Umbilical cord (tissue), 2 donors: ENCODE measurements at places on chromosomes 5 and 9.

- DNase-seq, result peak; percentile 98
Observed at GRCh38 chr5:136018814-136019783, 9.7 kb upstream of the TGFBI start.

- DNase-seq, result no peak
Observed at GRCh38 chr5:14332746-14333145, 189.6 kb downstream of the TRIO start.

DNA sequence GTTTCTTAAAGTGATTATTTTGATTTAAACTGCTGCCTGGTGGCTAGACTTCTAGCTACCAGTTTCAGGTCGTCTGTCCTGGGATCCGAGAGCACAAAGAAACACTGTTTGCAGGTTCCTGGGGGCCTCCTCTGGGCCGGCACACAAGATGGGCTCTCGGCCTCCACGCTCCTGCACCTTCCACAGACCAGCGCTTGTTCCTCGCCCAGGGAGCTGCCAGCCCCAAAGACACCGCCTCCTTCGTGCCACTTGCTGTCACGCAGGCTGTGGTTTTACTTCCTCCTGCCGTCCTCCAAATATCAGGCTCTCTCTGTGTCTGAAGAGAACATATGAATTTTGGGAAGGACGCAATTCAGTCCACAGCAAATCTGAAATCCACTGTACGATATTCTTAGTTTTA is 105.8 kb downstream of the ROR2 start:
- peak; percentile 28 for DNase-seq

GRCh38 chr9:108149326-108149725 is 659.8 kb upstream of the KLF4 start:
- DNase-seq, result no peak
